CD4-positive, alpha-beta T cell (primary cell): ENCODE measurements at places on chromosomes 11 and 22.

- no peak for DNase-seq
These were observed 3.7 kb downstream of the RNH1 start for GRCh38 chr11:503179-503981.

GRCh38 chr22:37342065-37342464 is 59.8 kb downstream of the CYTH4 start:
- no peak for DNase-seq

GRCh38 chr11:44607319-44607962 is 42.0 kb downstream of the CD82 start:
- no peak for DNase-seq

DNA sequence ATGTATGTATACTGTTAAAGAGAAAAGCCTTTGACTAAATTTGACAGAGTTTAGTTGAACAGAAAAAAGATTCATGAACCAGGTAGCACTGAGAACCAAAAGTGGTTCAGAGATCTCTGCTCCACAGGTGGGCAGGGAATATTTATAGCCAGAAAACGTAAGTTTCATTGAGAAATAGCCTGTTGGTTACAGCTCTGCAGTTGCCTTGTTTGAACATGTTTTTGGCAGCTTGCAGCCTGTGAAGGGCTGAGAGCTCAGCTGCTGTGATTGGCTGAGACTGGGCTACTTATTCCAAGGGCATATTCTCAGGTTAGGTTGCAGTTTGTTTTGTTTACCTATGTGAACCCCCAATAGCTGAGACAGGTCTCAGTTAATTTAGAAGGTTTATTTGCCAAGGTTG is 13.5 kb upstream of the ZNF74 start:
- DNase-seq = no peak

DNA sequence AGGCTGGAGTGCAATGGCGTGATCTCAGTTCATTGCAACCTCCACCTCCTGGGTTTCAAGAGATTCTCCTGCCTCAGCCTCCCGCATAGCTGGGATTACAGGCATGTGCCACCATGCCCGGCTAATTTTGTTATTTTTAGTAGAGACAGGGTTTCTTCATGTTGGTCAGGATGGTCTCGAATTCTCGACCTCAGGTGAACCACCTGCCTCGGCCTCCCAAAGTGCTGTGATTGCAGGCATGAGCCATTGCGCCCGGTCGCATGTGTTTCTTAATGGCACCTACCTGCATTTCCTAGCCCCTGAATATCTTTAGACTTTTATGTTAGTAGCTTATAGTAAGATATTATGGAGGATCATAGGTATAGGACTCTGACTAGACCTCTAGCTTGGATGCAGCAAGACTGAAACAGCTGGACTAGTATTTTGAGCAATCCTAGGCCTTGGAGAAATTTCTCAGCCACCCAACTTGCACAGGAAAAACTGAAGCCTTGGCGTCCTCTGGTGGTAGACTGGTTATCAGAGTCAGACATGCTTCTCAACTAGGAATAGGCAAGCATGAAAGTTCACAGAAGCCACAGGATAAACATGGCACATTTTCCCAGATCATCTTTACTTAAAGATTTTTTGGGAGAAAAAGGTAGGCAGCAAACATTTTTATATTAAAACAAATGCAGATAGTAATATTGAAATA is 22.7 kb upstream of the C1QTNF4 start:
- peak; percentile 11 for DNase-seq

GRCh38 chr11:119093942-119094815 is 7.5 kb downstream of the DPAGT1 start:
- DNase-seq = peak; percentile 52

- no peak for DNase-seq
These were observed 15.3 kb downstream of the IL17REL start for GRCh38 chr22:49997251-49997599.

DNA sequence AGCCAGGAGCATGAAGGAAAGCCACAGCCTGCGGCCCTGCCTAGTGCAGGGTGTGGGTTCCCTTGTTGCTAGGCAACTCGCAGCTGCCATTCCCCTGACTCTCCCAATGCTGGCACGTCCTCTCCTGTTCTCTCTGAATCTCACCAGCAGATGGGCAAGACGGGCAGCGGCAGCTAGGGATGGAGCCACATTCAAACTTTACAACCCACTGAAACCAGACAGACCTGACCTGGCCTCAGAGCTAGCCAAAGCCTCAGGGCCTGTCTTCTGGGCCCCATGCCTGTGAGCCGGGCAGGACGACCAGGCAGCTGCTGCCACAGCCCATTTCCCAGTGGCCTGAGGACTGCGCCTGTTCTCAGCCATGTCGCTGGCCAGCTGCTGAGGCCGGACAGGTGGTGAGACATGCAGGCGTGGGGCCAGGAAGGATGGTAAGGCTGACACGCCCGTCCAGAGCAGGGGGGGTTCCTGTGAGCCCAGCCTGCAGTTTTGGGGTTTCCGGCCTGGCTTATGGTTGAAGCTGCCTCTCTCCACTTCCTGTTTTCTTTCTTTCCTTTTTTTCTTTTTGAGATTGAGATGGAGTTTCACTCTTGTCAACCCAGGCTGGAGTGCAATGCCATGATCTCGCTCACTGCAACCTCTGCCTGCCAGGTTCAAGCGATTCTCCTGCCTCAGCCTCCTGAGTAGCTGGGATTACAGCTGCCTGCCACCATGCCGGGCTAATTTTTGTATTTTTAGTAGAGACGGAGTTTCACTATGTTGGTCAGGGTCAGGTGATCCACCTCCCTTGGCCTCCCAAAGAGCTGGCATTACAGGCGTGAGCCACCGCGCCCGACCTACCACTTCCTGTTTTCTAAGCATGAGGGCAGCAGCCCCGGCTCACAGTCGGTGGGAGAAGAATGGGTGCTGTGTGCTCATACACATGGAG is 4.1 kb downstream of the SUN2 start:
- peak; percentile 83 for DNase-seq

DNA sequence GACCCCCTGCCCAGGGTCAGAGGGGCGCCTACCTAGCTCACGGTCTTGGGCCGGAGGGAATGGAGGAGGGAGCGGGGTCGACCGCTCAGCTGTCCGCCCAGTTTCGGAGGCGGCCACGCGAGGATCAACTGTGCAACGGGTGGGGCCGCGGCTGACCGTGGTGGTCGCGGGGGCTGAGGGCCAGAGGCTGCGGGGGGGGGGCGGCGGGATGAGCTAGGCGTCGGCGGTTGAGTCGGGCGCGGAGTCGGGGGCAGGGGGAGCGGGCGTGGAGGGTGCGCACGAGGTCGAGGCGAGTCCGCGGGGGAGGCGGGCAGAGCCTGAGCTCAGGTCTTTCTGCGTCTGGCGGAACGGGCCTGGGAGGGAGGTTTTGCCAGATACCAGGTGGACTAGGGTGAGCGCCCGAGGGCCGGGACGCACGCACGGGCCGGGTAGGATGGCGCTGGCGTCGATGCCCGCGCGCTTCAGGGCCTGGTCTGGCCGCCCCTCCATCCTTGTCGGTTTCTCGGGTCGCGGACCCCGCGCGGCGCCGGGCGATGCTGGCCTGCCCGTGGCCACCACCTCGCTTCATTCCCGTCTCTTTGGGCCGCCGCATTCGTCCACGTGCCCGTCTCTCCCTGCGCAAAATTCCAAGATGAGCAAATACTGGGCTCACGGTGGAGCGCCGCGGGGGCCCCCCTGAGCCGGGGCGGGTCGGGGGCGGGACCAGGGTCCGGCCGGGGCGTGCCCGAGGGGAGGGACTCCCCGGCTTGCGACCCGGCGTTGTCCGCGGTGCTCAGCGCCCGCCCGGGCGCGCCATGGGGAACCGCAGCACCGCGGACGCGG is at the start of gene DRD4:
TSS of gene DRD4 (plus strand) at position 759 of the 822 bp plus-strand sequence. CDS start at position 795, 36 bp downstream.
- DNase-seq = no peak

DNA sequence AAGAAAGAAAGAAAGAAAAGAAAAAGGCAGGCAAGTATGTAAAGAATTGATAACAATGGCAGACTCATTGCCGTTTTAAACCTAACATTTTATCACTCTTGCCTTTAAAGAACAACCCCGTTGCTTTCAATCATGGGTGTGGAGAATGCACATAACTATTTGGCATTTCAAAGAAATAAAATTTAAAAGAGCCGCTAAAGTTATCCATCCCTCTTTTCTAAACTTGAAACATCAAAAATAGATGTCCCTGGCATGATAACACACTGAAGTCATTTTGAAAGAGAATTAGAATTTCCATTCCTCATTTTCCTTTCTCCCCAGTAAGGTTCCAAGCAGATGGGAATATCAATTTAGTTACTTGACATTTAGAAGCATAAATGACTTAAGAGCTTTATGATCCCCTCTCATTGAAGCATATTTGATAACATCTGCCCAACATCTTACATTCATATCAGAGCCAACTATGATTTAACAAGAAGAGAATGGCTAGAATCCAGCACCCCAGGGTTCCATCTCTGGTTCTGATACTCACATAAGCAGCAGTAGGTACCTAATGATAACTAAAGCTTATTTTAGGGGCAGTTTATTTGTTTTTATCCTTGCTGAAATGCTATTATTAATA is 529.6 kb upstream of the LRRC4C start:
- no peak for DNase-seq
